ENCODE measurements at places on chromosomes 7 and 10.

DNA sequence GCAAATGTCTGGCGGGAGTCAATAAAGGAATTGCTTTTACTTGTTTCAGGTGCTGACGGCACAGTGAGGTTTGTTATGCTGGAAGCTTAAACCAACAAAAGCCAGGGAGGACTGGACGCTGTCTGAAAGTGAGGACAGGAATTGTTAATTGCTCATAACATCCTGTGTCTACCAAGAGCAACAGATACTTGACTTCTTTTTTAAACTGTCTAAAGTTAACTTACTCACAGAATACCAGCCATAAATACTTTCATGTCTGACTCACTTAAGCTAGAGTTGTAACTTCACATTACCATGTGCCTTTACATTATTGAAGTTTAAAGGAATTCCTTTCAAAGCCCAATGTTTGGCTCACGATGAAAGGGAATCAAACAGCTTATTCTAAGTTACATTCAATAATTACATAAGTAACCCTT, 252.7 kb upstream of the SHH start:
- DNase-seq: peak; percentile 73

GRCh38 chr10:13453896-13454295, 74.9 kb downstream of the BEND7 start:
- DNase-seq: no peak

GRCh38 chr10:3192856-3193635, 20.5 kb upstream of the PITRM1 start:
- DNase-seq: peak; percentile 55

- no peak for DNase-seq
Measured at GRCh38 chr7:121002757-121003200, 14.3 kb downstream of the CPED1 start.

- no peak for DNase-seq
Measured at GRCh38 chr7:92876836-92877235, 40.5 kb upstream of the CDK6 start.

- DNase-seq: peak; percentile 55
Measured at GRCh38 chr10:94097656-94098055, 103.9 kb downstream of the PLCE1 start.

DNA sequence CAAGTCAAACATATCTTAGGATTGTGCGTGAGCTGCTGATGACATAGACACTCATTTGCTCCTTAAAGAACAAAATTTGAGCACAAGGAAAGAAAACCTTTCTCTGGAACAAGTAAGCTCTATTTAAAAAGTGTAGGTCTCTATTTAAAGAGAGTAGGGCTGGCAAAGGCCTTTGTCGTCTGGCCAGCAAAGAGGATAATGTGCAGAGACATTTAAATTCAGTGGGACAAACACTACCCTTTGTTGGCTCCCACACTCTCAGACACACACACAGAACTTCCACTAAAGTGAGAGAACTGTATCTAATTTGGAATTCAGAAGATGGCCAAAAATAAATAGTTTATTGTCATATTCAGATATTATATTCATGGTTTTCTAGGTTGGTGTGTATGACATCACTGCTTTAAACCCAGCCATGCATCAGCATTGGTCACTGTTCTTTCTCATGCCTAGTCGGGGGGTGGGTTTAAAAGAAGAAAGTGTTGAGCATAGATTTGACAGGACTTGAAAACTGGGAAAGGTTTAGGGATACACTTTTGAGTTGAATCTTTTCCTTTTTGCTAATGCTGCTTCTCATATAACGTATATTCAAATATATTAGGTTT, 49.5 kb upstream of the HDAC9 start:
- no peak for DNase-seq

DNA sequence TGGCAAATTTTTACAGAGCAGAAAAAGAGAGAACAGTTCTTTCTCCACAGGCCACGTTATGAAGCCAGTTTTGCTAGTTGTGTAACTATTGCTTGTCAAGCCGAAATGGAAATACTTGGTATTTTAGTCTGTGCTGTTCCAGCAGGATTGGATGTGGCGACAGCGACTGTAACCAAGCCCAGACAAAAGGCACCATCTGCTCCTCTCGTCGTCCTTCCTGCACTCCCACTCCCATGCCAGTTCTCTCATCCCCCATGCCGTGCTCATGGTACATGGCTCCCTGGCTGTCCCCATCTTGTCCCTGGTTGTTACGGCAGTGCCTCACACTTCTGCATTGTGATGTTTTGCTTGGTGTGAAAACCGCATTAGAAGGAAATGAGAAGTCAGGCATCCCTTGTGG, 185.7 kb upstream of the FZD8 start:
- DNase-seq: no peak

- no peak for DNase-seq
Measured at GRCh38 chr7:49771427-49772176, 1.8 kb upstream of the VWC2 start.

DNA sequence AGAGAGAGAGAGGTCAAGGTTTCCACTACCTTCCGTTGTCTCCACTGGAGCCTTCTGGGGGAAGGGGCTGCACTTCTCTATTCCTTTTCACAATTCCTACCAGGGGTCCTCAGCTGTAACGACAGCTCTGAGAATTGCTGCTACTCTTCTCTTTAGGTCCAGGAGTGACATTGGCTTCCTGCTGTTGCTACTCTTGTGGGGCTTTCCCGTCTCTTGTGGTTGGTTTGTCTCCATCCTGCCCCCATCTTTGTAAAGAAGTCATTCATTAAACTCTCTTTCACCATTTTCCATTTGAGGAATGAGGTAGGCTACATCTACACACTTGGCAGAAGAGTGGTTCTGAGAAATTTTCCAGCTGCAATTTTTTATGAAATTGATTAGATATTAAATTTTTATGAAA, 238.8 kb upstream of the LYZL1 start:
- DNase-seq: no peak

DNA sequence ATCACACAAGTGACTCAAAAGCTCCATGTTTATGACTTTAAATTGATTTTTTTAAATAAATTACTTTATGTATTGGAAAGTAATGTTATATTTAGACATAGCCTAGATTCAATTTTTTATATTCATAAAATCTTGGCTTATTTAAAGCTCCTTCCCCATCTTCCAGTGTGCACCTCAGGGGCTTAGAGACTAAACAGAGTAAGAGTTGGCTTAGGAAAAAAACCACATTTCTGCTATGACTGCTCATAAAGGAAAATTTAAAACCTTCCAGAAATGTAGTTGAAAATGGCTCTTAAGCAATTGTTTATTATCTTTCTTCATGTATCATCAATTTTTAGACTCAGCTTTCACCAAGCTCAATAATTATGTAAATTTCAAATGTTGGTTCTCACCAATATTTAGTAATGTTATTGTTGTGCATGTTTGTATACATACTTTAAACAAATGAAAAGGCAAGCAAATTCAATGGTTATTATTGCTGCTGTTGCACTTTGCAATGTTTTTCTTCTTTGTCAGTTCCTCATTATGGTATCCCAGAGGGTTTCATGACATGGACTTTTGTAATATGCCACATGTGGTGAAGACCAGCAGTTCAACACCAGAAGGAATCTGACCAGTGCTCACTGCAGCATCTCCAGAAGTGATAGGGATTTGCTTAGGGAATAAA, 700.1 kb upstream of the ANKRD30A start:
- no peak for DNase-seq

DNA sequence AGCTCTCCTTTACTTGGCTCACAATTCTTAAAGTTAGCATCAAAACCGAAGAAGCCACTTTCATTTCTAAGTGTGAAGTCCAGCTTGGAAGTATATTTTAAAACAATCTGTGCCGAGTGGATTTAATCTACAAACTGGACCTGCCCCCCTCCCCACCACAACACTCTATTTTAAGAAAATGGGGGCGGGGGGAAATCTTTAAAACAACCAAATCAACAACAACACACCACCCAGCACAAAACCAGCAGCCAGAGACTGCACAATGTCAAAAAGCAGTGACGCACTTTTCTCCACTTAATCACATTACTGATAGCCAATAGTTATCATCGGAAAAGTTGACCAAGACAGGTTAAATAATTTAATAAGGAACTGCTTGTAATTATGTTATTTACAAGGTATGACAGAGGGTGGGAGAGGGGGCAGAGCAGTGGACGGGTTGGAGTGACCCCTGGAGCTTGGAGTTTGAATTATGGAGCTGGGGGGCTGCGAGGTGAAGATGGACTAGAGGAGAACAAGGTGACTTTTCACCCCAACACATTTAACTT, 2.8 kb downstream of the EBF3 start:
- peak; percentile 7 for DNase-seq

GRCh38 chr10:131833446-131834080, 67.2 kb upstream of the PPP2R2D start:
- DNase-seq: no peak

GRCh38 chr10:4189281-4189680, 404.3 kb upstream of the KLF6 start:
- no peak for DNase-seq

GRCh38 chr10:73493781-73494180, 2.0 kb downstream of the PPP3CB start:
- DNase-seq: no peak
